ENCODE measurements at places on chromosomes 11 and 22.

- no peak for DNase-seq
Measured at GRCh38 chr11:71499125-71499524, 27.9 kb upstream of the KRTAP5-7 start.

DNA sequence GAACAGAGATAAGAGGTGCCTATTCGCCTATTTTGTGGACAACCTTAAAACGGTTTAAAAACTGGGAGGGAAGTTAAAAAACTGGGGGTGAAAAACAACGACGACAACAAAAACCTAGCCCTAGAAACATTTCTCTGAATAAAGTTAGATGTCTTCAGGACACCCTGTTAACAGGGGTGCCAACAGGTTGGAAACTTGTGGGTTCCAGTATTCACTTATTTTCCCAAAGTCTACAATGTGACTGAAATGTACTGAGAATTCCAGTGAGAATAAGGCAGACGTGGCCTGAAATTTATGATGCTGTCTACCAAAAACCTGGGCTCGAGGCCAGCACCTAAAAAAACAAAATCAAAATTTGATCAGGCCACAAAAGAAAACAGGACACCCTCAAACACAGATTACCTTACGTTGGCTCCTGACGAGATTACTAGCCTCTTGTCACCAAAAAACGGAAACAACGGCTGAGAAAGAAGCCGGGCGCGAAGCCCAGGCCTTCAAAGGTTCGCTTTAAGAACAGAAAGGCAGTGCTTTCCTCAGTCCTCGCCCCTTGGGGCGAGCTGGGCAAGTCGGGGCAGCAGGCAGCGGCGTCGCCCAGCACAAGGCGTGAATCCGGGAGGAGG, 906 bp downstream of the CCDC90B start:
- DNase-seq: no peak

GRCh38 chr22:20080445-20080775, 369 bp downstream of the DGCR8 start:
- peak; percentile 58 for DNase-seq

GRCh38 chr22:17063411-17064106, 21.2 kb upstream of the IL17RA start:
- DNase-seq: no peak

- DNase-seq: no peak
Measured at GRCh38 chr11:18594999-18595749, 4.4 kb upstream of the MISFA start.

- DNase-seq: no peak
Measured at GRCh38 chr11:105274631-105275030, 135.1 kb upstream of the CARD18 start.

GRCh38 chr11:73760135-73760678, 667 bp downstream of the RAB6A start:
- peak; percentile 46 for DNase-seq

DNA sequence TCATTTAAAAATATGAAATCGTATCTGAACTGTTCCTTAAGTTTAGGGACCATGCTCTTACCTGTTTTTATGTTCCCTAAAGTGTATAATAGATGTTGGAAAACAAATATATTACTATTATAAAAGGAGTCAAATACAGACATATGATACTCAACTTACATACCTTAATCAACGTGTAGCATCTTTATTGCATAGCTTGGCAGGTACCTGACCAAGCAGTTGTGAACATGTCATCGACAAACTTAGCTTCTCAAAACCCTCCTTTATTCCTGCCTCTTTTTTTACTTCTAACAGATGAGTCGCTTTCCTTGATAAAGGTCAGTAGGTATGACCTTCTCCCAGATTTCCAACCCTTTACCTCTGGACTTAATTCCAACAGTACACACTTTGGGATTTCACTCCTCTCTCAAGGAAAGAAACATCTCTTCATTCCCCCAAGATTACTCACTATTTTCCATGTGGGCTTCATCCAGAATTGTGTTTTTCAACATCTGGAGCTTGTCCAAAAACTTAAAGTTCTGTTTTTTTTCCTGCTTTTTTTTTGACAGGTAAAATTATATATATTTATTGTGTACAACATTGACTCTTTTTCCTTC, 11.9 kb downstream of the HIPK3 start:
- no peak for DNase-seq

DNA sequence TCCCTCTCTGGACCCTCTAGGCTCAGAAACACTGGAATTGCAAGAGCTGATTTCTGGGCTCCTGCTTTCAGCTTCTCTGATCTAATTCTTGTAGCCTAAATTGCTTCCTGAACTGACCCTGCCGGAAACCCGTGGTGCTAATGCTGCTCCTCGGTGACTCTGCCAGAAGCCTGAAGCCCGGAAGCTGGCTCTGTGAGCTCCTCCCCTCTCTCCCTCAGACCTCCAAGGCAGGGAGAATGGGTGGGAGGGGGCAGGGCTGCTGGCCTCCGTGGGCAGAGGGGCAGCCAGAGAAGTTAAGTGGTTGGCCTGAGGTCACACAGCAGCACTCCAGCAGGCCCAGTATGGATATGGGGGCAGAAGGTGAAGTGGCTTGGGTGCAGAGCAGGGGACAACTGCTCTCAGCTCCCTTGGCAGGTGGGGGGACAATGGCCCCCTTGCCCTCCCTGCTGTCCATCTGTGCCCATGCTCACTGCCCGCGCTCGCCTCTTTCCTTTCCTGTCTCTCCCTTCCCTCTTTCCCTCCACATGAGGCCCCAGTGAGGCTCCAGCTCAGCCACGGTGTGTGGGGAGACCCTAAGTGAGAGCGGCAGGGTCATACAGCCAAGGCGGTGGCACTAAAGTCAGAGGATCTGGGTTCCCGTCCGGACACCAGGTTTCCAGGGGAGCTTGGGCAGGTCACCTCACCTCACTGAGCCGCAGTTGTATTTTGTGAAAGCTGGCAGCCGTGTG, 16.2 kb downstream of the CAPN5 start:
- DNase-seq: peak; percentile 10

DNA sequence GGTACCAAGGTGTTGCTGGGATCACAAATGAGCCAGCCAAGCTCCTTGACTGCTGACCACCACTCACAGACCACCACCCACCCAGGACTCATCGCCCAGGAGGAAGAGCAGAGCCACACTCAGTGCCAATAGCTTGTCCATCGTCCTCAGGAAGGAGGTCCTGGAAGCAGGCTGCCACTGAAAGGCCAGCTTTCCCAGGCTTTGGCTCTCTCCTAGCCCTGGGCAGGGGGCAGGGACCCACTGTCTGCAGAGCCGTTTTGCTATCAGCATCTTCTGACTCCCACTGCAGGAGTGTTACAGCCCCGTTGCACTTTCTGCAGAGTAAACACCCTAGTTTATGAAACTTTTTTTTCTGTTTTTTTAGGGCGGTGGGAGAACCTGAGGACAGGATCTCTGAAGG, 12.2 kb upstream of the ACRV1 start:
- DNase-seq: no peak

GRCh38 chr22:29269230-29269604, 1.1 kb downstream of the EWSR1 start:
- no peak for DNase-seq

- DNase-seq: no peak
Measured at GRCh38 chr11:108322666-108323065, 99.8 kb downstream of the ATM start.

GRCh38 chr22:44491269-44492035, 6.6 kb downstream of the RTL6 start:
- DNase-seq: no peak

- no peak for DNase-seq
Measured at GRCh38 chr11:88114486-88115045, 60.7 kb downstream of the RAB38 start.

All from WTC11 (cell line).